ENCODE measurements at places on chromosomes 7 and 10.
A peak's percentile ranks its signal among the peaks of the same experiment; 100 is the strongest.

DNA sequence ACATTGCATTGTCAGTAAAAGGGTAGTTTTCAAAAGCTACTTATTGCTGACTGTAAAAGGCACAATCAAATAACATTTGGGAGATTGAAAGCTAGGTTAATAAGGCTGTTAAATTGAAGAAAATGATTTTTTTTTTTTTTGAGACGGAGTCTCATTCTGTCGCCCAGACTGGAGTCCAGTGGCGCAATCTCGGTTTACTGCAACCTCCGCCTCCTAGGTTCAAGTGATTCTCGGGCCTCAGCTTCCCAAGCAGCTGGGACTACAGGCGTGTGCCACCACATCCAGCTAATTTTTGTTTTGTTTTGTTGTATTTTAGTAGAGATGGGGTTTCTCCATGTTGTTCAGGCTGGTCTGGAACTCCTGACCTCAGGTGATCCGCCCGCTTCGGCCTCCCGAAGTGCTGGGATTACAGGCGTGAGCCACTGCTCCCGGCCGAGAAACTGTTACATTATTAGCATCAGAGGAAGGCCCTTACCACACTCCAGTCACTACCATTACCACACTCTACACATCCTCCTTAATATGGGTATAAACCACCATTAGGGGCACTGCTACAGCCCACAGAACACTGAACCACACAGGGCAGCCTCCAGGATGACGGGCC, 1.0 kb downstream of the CYP51A1 start:
- DNase-seq: peak; percentile 51

- DNase-seq: no peak
These were observed 47.8 kb downstream of the PROSER2 start for GRCh38 chr10:11870900-11871400.

GRCh38 chr10:62084451-62084850, 183.0 kb downstream of the ARID5B start:
- DNase-seq: no peak

DNA sequence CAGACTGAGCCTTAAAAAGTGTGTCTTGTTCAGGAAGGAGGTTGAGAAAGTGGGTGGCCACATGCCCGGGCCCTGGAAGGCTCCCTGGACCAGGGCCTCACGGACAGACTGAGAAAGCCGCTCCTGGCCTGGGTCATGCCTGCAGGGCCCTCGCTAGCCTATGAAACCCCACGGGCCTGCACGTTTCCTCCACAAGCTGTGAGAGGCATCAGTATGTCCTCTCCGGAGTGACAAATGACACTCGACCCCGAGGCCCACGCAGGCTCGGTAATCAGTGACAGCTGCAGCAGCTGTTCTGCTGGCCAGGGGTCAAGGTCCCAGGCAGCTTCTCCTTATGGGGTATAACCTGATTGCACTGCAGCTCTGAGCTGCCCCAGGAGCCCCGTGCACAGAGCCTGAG, 47.6 kb downstream of the ASB13 start:
- DNase-seq: no peak

DNA sequence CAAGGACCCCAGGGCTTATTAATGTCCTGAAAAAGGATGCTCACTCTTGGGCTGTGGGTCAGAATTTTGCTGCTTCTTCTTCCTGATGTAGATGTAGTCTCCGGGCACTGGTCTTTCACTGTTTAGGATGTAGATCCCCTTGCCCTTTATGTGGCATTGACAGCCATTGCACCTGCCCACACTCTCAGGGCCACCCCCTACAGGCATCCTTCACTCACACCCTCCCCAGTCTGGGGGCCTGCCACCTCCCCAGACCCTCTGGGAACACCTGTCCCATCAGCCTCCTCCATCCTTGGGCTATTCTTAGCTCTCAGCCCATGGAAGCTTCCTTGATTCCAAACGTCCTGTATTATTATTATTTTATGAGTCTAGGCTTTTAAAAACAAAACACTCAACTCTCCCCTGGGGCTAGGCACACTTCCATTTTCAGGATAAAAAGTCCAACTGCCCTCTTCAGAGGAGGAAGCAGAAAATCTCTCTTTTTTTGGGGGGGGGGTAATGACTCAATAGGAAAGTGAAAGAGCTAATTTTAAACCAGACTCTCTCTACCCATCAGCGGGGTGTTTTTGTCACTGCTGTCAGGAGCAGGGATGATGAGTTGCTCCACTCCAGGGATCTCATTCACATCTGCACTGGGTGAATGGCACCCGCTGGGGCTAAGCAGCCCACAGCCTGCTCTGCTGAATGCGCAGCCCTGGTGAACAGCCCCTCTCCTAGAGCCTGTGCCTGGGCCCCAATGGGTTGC, 11.5 kb upstream of the KLRG2 start:
- DNase-seq: no peak

- no peak for DNase-seq
These were observed 701 bp upstream of the GBX1 start for GRCh38 chr7:151168003-151168786.

- no peak for DNase-seq
These were observed 8.6 kb downstream of the CHST12 start for GRCh38 chr7:2411815-2412586.

GRCh38 chr7:75055155-75055554, 18.4 kb downstream of the RCC1L start:
- DNase-seq: no peak

DNA sequence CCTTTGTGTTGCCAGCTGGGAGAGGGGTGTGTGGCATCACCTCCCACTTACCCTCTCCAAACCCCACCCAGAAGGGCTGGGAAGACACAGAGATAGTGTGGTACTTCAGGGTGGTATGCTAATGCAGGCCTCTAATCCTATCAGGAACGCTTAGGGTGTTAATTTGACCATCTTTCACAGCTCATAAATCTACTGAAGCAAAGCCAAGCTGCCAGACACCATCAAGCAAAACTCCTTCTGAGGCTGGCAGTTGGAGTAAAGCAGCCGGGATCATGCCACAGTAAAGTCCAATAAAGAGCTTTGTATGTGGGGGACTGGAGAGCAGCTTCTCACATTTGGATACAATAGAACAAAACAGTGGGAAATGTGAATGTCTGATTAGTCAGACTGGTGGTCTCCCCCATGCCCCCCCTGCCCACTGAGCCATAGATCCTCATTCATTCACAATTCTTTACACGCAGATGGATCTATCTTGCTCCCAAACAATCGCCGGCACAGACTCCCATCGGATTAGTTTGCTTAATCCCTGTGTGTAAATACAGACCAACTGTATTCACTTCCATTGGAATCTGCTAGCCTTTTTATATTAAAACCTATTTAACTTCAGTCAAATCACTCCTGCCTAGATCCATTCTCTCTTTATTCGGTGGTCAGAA, 29.6 kb downstream of the FGFBP3 start:
- no peak for DNase-seq

- no peak for DNase-seq
These were observed 184.5 kb downstream of the PHTF2 start for GRCh38 chr7:77982926-77983550.

DNA sequence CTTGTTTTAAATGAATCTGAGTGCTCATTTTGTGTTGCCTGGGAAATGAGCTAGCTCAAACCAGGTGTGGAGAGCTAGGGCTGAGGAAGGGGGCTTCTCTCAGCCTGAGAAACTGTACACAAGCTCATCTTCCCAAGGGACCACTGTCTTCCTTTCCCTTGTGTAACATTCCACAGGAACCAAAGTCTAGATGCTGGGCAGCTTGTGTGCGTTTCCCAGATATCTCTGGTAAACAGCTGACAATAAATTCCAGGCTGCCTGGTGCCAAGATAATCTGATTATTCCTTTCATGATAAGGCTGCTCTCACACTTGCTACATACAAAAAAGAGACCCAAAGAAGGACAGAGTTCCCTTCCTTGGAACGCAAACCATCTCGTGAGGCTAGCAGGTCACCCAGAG, 33.1 kb upstream of the MKLN1 start:
- DNase-seq: no peak

DNA sequence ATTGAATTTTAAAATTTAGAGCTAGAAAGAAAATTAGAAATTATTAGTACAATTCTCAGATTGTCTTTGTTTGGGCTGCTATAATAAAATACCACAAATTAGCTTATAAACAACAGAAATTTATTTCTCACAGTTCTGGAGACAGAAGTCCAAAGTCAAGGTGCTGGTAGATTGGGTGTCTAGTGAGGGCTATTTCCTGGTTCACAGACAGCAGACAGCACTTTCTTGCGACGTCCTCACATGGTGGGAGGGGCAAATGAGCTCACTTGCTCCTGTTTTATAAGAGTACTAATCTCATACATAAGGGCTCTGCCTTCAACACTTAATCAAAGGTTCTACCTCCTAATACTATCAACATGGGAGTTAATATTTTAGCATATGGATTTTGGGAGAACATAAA, 134.1 kb downstream of the MDFIC start:
- DNase-seq: no peak

DNA sequence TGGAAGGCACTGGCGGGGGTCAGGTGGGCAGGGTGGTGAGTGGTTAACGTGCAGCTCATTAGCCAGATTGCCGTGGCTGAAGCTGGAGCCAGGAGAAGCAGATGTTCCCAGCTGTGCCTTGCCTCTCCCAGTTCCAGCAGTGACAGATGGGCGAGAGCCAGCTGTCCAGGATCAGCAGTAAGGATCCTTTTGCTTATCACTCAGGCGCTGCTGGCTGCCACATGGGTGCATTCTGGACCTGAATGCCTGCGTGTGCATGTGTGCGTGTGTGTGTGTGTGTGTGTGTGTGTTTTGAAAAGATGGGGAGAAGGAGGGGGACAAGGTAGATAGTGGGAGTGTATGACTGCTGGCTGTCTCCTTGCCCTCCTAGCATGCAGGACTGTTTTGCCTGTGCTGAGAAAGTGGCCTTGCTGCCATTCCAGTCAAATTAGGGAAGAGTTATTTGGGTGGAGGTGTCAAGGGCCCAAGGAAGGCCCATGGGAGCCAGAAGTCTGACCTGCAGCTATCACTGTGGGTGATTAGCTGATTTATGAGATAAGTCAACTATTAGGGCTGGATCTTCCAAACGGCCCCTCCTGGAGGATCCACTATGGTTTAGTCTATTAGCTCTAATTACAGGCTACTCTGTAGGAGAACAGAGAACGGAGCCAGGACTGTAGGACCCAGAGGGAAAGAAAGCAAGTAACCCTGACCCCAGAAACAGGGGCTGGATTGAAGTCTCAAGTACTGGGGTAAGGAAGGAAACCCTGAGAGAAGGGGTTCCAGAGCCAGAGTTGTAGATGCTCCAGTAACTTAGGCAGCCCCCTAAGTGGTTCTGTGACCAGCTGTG, 3.3 kb downstream of the EPHA1 start:
- no peak for DNase-seq

GRCh38 chr7:102223184-102223583, 63.5 kb upstream of the SH2B2 start:
- DNase-seq: no peak

DNA sequence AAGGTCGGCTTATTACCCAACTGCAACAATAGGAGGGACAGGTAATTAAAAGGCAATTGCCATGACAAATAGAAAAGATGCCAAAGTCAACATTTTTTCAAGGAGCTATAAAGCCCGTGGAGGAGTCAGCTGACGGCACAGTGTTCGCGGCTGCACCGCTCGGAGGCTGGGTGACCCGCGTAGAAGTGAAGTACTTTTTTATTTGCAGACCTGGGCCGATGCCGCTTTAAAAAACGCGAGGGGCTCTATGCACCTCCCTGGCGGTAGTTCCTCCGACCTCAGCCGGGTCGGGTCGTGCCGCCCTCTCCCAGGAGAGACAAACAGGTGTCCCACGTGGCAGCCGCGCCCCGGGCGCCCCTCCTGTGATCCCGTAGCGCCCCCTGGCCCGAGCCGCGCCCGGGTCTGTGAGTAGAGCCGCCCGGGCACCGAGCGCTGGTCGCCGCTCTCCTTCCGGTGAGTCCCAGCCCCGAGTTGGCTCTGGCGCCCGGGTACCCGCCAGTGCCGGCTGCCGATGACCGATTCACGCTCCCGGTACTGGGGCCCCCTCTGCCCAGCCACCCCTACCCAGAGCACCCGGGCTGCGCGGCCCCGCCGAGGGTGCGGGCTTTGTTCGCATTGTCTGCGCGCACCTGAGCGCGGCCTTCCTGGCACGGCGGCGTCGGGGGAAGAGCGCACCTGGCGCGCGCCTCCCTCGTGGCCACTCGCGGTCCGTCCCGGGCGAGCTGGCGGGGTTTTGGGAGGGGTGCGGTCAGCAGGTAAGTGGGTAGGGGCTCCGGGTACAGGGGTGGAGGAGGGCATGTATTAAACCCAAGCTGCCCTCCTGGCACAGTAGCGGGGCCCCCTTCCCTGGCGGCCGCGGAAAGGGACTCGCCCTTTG, at the start of gene VWA2:
TSS of gene VWA2 (plus strand) at position 138 of the 877 bp plus-strand sequence. CDS start 9,460 bp downstream, outside the sequence.
- no peak for DNase-seq

GRCh38 chr10:131046194-131046593, 265.3 kb downstream of the TCERG1L start:
- DNase-seq: no peak

- no peak for DNase-seq
These were observed 380.7 kb downstream of the REEP3 start for GRCh38 chr10:63901881-63902280.

GRCh38 chr10:6194311-6194710, 8.4 kb upstream of the PFKFB3 start:
- DNase-seq: no peak

DNA sequence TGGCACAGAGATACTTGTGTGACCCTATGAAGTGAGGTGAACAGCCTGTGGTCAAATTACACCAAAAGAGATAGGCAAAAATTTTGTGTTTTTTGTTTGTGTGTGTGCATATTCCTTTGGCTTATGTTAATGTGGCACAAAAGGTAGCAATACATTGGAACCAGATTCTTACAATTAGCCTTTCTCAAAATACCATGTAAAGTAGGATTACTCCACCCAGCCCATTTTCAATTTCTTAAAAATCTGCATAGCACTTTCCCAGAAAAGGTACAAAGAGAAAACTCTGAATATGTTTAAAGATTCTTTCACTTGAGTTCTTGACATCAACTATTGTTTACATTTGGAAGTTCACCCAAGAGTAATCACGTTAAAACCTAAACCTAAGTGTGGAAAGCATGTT, 157.3 kb upstream of the YAE1 start:
- DNase-seq: no peak

GRCh38 chr7:3307435-3307834, 6.4 kb downstream of the SDK1 start:
- DNase-seq: no peak

DNA sequence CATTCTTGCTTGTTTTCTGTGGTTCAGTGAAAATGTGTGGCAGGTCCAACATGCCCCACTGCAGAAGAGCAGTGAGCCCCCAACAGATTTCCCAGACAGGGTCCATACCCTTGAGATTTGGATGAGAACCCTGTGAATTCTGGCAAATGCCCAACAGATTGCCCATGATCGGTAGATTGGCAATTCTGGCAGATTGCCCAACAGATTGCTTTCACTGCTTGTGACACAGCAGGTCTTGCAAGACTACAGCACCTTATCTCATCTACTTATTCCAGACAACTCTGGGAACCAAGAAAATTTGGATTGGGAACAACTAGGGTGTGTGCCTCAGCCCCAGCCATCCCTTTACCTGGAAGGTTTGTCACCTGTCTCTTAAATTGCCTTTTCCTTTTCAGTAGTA, 143.7 kb upstream of the COL1A2 start:
- DNase-seq: no peak

DNA sequence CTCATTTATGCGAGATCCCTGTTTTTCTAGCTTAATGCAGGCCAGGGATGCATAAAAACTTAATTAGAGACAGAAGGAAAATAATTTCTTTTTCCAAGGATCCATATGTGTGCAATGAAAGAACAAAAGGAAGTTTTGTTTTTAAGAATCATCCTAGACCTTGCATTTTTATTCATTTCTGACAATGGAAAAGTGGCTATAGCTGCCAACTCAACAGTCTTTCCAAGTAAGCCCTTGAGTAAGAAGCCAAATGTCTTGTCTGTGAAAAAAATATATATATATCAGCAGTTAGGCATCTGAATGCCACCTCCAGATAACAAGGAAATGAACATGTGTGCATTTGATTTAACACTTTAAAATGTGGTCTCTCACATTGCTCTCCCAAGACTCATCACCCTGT, 1397.6 kb downstream of the GATA3 start:
- DNase-seq: no peak
